ENCODE measurements at places on chromosomes 11 and 22.

DNA sequence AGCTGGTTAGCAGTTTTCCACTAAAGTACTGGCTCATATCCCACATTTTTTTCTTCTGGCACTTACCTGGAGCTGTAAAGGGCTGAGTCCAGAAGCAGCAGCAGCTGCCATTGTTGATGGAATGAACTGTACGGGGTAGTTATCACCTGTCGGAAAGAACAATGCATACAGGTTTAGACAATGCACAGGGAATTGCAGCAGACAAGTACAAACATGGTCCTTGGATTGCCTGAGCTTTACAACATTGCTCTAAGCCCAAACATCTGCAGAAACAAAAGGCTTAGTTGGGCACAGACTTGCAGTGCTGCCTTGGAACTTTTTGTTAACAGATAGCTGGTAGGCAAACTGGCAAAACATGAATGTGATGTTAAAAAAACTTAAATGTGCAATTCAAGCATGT is 258.8 kb downstream of the SOX6 start:
- no peak for DNase-seq

DNA sequence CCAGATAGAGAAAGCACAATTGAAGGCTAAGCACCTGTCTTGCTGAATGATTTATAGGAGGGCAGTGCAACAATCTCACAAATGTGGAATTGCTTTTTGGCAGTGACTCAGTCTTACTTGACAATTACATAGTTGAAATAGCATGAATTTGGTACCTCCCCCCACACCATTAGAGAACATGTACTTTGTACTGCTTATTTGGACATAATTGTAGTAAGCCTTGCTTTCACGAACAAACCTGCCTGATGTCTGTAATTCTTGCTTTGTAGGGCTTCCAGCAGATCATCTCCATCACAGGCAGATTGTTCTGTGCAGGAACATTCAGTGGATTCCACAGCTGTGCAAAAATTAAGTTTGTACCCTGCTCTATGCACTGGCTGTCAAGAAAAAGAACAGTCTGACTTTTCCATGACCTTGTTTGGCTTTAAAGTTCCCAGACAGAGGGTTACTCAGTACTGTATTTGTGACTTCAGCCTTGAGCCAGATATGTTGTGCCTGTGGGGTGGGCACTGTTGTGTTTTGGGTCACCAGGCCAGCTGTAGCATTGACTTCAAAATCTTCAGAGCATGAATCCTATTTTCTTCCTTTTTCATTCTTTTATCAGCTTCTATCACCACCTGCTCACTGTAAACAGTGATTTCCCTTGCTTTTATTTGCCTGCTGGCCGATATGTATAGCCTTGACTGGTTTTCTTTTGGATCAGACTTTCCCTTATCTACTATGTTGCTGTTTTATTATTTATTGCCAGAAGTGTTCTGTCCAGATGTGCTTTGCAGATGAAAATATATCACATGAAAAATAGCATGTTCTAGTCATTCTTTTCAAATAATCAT is 941.0 kb upstream of the CHORDC1 start:
- no peak for DNase-seq

GRCh38 chr22:28429711-28430110 is 249.9 kb downstream of the TTC28 start:
- no peak for DNase-seq

DNA sequence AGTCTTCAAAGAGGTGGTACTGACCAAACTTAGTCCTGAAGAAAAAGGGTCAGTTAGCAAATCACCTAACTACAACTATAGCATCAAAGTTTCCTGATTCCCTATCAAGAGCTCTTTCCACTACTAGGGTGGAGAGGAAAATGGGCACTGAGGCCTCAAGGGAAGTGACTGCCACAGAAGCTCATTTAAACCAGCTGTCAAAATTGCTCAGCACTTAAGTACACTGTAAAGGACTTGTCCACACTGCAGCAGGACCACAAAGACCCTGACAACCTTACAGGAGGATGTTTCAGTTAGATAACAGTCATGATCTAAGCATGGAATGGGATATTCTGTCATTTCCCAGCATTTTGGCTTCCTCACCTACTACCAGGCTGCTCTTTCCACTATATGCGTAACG is 33.0 kb downstream of the FAM168A start:
- no peak for DNase-seq

- DNase-seq, result no peak
These were observed 7.6 kb downstream of the LRRC10B start for GRCh38 chr11:61516191-61516590.

- DNase-seq, result no peak
These were observed 24.1 kb downstream of the CTSC start for GRCh38 chr11:88313441-88313840.

DNA sequence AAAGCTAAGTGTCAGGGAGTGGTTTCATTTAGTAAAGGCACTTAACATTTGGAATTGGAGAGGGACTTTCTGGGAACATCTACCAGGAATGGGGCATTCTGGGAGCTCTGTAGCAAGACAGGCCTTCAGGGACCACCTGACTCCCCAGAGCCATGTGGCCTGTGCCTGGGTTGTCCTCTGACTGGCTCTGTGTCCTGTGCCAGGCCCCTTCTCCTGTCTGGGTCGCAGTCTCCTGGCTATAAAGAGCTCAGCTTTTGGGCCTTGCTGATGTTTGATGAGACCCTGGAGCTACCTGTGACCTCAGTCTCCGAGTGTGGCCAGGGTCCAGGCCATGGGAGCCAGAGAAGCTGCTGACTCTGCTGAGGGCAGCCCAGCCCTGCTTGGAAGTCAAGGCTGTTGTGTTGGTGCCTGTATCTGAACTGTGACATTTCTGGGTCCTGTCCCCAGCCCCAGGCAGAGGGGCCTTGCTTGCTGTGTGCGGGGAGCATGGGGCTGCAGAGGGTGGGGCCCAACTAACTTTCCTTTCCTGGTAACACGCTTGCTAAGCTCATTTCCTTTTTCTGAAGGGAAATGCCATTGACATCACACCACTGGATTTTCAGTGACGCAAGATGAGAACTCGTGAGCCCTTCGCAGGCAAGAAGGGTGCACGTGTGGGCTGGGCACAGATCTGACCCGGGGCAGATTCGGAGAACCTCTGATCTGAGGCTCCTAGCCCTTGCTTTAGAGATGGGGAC is 41.3 kb downstream of the LRRC32 start:
- no peak for DNase-seq

DNA sequence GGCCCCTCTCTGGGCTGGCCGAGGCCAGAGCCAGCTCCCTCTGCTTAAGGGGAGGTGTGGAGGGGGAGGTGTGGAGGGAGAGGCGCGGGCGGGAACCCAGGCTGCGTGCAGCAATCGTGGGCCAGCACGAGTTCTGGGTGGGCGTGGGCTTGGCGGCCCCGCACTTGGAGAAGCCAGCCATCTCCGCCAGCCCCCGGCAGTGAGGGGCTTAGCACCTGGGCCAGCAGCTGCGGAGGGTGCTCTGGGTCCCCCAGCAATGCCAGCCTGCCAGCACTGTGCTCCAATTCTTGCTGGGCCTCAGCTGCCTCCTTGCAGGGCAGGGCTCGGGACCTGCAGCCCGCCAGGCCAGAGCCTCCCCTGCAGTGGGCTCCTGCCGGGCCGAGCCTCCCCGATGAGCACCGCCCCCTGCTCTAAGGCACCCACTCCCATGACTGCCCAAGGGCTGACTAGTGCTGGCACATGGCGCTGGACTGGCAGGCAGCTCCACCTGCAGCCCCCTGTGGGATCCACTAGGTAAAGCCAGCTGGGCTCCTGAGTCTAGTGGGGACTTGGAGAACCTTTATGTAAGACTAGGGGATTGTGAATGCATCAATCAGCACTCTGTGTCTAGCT is 96.7 kb upstream of the OR9G4 start:
- DNase-seq, result no peak

- DNase-seq, result no peak
These were observed 22.7 kb upstream of the CECR2 start for GRCh38 chr22:17346578-17346977.

DNA sequence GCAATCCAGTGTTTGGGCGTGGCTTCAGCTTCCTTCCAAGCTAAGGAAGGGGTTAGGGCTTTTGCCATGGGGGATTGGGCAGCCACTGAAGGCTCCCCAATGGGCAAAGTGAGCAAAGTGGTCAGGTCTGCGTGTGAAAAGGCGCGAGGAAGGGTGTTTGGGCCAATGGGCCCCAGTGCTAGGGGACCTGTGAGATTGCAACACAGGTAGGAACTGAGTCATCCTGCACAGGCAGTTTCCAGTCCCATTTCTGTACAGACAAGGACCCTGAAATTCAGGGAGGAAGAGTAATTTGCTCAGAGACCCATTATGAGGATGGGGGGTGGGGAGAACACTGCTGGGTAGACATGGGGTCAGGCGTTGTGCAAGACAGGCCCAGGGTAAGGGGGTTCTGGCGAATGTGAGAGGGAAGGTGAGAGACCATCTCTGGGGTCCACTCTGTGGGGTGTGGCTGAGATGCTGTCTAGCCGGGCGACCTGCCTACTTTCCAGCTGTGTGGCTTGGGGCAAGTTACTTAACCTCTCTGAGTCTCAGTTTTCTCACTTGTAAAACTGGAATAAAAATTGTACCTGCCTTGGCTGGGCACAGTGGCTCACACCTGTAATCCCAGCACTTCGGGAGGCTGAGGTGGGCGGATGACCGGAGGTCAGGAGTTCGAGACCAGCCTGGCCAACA is 7.3 kb downstream of the CCDC88B start:
- no peak for DNase-seq

- DNase-seq, result no peak
These were observed 1.4 kb upstream of the EMSY start for GRCh38 chr11:76443268-76443980.

DNA sequence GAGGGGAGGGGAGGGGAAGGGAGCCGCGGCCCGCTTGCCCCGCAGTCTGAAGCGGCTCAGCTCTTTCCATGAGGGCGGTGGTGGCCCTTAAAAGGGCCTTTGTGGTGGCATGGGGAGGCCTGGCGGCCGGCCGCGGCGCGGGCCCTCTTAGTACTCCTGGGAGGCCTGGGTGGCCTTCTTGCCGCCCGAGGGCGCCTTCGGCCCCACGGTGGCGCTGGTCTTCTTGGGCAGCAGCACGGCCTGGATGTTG is 6.9 kb downstream of the DPAGT1 start:
- no peak for DNase-seq

GRCh38 chr11:45913514-45913913 is 4.2 kb downstream of the PEX16 start:
- no peak for DNase-seq

GRCh38 chr11:134476435-134477021 is 64.5 kb upstream of the B3GAT1 start:
- DNase-seq, result no peak

DNA sequence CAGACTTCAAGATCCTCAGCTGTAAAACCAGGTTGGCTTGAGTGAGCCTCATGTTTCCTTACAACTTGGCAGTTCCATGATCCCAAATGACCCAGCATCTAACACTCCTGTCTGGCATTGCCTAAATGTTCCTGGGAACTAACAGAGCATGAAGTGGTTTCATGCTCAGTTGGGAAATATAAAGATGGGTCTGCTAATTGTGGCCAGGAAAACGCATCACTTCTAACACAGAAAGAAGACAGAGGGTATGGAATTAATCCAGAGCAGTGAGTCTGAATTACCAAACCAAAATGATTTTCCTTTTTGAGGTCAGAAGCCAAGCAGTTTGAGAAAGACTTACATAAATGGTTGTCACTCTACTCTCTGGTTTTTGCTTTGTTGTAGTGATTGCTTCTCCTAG is 60.5 kb upstream of the MMP13 start:
- no peak for DNase-seq

GRCh38 chr11:13168271-13168670 is 109.3 kb upstream of the BMAL1 start:
- DNase-seq, result no peak

DNA sequence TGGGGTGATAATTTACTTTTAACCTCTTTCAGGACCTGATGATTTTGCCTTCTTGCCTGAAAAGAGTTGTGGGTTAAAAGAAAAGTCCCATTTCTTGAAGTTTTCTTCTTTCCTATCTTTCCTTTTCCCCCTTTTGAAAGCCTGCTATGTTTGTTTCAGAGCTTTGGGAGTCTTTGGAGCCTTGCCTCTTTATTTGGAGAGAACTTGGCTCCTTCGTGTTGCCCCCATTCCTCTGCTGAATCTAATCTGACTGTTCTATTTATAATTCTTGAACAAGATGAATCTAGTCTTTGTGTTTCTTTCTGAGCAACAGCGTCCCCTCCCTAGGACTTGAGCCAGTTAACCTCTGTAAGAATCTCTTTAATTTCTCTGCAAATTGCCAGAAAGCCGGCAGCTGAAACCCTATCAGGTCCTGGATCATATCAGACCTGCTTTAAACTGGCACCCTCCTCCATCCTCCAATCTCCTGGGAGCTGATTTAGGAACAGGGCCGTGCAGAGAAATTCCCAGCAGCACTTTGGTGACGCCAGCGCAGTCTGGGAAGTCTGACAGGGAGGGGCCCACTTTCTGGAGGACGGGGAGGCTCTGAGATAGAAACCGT is 289.1 kb upstream of the SORL1-AS1 start:
- DNase-seq, result no peak
